Stimulated activated CD8-positive, alpha-beta memory T cell treated with anti-CD3 and anti-CD28 coated beads, Interleukin-4, amount 100 ng/mL, for 1 hour (primary cell): ENCODE measurements at places on chromosomes 6 and 20.

GRCh38 chr6:166640342-166641043, 13.4 kb upstream of the RPS6KA2 start:
- no peak for DNase-seq

DNA sequence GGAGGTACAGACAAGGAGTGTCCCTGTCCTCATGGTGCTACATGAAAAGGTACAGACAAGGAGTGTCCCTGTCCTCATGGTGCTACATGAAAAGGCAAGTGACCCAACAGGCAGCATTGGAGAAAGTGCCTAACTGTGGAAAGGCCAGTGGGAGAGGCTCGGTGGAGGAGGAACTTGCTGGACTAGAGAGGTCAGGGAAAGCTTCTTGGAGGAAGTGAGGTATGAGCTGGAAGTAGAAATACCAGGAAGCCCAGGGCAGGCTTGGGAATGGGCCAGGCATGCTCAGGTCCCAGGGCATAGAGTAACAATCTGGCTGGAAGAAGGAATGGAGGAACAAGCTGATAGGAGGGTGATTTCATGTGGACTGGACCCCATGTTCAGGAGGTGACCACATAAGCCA, 59.8 kb upstream of the FNDC1 start:
- DNase-seq = no peak

- no peak for DNase-seq
Observed at GRCh38 chr20:7375905-7376304, 564.4 kb downstream of the HAO1 start.

GRCh38 chr20:9647741-9648140, 133.4 kb downstream of the LAMP5 start:
- DNase-seq = no peak

DNA sequence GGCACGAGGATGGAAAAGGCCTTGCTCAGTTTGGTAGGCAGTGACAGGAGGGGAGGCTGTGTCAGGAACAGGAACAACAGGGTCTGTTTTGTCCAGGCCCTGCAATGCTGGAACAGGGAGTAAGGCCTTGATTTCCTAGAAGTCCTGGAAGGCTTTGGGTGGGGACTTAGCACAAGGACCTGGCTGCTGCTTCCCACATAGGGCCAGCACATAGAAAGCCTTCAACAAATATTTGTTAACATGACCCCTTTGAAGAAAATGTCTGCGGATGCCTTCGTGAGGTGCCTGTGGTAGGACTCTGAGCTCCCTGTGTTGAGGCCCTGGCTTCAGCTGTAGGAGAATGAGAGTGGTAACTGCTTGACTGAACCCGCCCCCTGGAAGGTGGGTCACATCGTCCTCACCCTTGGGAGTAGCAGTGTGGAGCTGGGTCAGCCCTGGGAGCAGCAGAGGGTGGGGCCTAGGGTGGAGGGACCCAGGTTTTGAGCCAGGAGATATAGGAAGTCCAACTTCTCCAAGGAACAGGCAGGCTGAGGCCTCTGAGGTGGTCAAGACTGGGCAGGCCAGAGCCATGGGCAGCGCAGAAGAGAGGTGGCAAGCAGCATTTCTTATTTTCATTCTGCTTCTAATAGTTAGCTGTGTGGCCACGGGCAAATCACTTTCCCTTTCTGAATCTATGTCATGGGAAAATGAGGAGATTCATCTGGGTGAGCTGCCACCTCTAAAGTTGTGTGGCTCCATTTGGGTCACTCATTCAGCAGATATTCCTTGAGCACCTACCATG, 50.0 kb downstream of the CNBD2 start:
- no peak for DNase-seq
